Stimulated activated naive CD4-positive, alpha-beta T cell (primary cell): ENCODE measurements at places on chromosomes 7 and 10.

DNA sequence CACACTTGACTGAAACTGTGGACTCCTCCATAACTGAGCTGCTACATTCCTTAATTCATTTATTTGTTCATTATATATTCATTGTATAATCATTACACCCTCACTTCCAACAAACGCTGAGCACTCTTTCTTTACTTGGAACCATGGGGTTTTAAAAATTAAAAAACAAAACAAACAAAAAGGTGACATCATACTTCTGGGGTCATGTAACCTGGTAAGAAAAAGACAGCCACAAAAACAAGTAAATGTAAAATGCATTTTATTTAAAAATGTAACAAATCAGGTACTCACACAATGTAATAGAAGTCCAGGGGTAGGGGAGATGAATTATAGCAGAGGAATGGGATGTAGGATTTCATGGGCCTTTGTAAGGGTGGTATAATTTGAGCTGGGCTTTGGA is 25.1 kb downstream of the PLEKHS1 start:
- no peak for DNase-seq

GRCh38 chr7:657565-658119 is 68.9 kb upstream of the DNAAF5 start:
- no peak for DNase-seq

- no peak for DNase-seq
These were observed 239.5 kb downstream of the REEP3 start for GRCh38 chr10:63760708-63761047.

DNA sequence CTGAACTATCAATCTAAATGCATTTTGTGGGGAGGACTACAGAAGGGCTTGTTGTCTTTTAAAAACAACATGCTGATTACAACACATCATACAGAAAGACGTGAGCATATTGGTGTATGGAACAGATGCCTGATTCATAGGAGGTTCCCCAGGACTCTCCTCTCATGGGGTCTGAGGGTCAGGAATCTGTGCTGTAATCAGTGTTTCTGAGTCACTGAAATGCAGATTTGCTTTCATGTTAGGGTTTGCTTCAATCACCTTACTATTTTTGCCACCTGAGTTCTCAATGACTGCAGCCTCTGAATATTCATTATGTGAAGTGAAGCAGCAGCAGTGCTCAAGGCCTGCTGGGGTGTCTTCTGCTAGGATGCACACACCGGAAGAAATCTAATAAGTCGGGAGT is 550 bp upstream of the ANK3 start:
- DNase-seq, result no peak

- DNase-seq, result no peak
These were observed 62.9 kb downstream of the SYPL1 start for GRCh38 chr7:106049139-106049752.

DNA sequence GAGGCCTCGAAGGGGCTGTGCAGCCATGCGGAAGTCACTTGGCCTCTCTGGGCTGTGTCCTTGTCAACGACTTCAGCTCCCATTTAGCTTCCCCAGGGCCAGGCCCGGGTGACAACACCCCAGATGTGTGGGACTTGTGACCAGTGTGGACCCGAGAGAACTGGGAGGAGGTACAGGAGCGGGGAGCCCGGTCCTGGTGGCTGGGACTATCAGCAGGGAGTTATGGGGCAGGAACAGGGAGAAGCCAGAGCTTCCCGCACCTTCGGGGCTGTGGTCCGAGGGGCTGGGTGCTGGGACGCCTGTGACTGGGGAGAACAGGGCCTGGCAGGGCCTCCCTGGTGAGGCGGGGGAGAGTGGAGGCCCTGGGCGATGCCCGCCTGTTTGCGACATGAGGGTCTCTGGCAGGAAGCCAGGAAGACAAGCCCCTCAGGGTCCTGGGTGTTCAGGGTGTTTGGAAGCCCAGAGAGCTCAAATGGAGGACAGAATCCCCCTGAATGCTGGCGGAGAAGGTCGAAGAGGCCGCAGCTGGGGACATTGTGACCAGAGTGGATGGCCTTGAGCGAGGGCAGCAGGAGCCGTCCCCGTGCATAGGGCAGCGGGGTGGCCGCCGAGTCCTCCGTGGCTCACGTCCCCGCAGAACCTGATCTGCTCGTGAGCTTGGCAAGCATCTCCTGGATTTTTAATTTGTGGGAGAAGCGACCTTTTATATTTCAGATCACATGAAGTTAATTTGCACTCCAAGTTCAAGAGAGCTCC is 30.0 kb upstream of the PSMG3 start:
- no peak for DNase-seq

DNA sequence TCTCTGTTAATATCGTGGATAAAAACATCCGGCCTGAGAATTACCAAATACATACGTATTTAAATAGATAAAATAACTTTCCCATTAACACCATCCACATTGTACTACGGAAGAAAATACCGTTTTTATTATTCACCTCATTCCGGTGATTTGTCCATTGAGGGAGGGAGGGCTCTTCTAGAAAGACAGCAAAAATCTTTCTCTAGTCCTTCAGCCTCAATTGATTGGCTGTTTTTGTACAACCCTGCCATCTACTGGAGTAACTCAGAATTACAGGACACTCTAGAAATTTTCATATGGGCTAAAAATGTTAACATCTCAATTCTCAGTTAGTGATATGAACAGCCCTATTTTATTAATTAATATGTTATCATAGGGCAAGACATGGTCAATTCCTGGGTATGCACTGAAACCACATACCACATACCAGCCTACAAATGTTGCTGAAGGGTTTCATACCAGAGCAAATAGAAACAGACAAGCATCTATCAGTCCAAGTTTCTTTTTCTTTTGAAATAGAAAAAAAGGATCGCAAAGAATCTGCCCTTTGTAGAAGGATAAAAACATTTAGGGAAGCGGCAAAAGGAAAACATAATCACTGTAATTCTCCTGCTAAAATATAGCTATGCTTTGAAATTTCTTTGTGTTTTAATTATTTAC is 55.8 kb upstream of the CDCA7L start:
- peak; percentile 63 for DNase-seq

GRCh38 chr10:131961777-131962662 is 19.7 kb downstream of the BNIP3 start:
- no peak for DNase-seq
